ENCODE measurements at places on chromosomes 16 and 17.

- DNase-seq: no peak
These were observed 54.9 kb downstream of the RGS9 start for GRCh38 chr17:65191811-65192740.

DNA sequence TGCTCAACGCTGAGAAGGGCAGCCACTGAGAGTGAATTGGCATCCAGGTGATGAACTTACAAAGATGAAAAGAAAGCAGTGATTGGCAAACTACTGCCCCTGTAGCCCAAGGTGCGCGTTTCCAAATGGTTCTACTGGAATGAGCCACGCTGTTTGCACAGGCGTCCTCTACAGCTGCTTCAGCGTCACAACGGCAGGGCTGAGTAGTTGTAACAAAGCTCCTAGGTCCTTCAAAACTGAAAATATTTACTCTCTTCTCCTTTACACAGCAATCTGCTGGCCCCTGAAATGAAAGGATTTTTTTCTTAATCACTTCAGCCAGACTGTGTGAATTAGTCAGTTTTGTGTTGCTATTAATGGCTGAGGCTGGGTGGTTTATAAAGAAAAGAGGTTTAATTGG is 107.2 kb upstream of the FOXF1 start:
- DNase-seq: no peak

GRCh38 chr16:69373019-69373418 is 12.8 kb downstream of the TERF2 start:
- DNase-seq: no peak

GRCh38 chr16:13453938-13454553 is 465.9 kb upstream of the ERCC4 start:
- DNase-seq: peak; percentile 35

DNA sequence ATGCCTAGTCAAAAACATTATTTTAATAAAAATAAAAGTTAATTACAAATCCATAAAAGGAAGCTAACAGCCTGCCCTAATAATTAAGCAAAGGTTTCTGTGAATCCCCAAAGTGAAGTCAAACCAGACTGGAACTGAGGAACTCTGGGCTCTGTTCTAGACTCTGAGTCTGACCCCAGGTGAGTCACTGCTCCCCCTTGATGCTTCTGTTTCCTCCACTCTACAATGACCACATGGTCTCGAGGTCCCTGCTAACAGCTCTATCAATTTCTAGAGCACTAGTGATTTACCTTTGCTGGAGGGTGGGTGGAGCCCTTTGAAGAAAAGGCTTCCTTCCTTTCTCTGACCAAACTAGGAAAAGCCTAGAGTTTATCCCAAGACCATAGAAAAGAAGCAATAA is 32.4 kb downstream of the XPO6 start:
- DNase-seq: no peak

DNA sequence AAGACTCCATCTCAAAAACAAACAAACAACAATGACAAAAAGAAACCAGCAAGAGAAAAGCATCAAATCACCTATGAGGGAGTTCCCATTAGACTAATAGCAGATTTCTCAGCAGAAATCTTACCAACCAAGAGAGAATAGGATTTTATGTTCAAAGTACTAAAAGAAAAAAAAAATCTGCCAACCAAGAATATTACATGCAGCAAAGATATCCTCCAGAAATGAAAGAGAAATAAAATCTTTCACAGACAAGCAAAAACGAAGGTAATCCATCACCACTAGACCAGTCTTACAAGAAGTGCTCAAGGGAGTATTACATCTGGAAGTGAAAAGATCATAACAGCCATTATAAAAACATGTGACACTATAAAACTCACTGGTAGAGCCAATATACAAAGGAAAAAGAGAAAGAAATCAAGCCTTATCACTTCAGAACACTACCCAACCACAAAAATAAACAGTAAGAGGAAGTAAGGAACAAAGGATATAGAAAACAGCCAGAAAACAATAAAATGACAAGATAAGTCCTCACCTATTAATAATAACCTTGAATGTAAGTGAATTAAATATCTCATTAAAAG is 66.3 kb downstream of the STX8 start:
- DNase-seq: no peak

DNA sequence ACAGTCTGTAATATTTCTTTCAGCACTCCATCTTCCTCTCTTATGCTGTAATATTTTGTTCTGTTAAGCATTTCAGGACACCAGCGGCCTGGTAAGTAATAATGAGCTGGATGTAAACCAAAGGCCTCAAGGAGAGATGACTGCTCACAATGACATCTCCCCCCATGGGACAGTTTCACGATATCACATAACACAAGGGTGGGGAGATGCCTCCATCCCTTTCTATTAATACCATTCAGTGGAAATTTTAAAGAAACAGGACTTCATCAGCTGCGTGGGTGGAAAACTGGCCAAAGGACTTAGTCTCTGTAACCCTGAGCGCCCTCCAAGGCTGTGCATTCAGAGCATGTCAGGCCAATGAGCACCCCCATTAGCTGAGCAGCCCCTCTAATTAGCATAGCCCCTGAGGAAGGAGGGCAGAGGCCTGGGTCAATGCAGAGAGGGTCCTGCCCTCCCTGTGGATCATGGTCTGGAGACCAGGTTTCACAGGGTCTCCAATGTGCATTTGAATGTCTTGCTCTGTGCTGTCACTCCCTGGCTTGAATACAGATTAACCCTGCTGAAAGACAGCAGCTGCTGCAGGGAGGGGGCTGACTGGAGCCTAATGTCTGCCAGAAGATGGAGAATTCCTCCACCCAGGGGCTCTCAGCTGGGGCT is 156.4 kb downstream of the HS3ST2 start:
- no peak for DNase-seq

GRCh38 chr17:47693731-47694580 is at the start of gene TBKBP1:
Gene TBKBP1 (plus strand): TSS chr17:47694161. CDS start chr17:47696113, 1,952 bp downstream.
- DNase-seq: peak; percentile 43

- DNase-seq: no peak
These were observed 53.6 kb downstream of the ARHGAP44 start for GRCh38 chr17:12842936-12843335.

DNA sequence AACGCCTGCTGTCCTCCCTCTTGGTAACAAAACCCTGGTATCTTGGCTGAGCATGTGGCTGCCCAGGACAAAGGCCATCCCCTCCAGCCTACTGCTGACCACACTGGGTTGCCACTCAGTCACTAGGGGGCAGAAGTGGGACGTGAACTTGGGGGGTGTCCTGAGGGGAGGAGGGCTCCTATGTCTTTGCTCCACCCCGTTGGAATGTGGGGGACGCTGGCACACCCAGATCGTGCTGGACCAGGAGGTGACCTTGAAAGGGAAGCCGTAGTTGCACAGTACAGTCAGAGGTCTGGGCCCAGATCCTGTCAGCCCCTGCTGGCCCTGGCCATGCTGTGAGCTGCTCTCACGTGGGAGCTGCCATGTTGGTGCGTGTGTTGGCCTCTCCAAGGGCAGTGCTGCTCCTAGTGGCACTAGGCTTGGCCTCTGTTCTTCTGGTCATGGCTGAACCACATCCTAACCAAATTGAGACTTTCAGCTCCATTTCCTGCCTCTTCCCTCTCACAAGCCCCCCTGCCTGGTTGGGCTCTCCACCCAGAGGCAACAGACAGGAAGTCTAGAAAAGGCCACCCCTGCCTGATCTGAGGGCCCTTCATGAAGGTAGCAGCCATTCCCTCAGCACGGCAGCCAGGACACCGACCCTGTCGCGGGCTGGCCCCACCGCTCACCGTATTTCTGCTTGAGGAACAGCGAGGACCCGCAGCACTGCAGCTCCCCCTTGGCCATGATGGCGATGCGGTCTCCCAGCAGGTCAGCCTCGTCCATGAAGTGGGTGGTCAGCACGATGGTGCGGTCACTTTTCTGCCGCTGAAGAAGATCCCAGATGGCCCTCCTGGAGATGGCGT is 29.0 kb upstream of the RNPS1 start:
- peak; percentile 12 for DNase-seq

DNA sequence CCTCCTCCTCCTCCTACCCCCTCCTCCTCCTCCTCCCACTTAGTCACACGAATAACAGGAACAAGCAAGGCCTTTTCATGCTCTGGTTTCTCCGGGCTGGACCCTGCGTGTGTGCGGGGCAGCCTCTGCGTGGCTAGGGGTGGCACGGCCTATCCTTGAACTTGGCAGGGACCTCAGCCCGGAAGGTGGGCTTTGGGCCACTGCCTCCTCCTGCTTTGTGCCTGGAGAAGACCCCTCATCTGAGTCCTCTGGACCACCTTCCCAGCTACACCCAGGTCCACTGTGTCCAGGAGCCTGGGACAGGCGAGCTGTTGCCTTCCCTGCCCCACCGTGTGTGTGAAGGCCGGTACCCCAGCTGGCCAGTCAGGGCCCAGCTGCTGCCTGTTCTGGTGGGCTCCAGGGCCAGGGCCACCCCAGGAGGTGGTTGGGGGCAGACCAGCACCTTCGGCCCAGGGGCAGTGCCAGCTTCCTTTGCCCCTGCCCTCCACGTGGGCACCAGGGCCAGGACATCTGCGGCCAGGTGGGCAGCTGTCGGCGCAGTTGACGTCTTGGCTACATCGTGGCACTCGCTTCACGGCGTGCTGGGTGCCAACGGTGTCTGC is 35.4 kb downstream of the GINS2 start:
- no peak for DNase-seq

DNA sequence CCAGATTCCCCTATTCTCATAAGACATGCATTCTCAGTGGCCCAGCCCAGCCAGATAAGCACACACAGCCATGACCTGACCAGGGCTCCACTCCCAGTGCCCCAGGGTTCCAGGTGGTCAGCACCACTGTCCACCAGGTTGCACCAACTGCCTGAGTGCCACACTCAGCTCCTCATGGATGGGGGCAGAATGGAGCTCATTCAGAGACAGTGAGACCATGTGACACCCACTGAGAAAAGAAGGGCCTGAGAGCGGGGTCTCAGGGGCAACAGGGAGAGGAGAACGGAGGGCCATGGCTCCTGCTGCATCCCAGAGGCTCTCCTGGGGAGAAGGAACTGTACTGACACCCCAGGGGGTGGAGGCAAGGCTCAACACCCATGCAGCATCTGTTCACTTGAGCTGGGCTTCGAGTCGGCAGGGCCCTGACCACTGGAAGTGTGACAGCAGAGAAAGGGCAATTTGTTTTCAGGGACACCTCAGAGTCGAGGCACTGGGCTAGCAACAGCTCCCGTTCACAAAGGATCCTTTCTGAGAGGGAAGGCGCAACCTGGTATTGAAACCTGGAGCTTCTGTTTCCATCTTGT is 18.7 kb upstream of the SLC38A8 start:
- DNase-seq: no peak

DNA sequence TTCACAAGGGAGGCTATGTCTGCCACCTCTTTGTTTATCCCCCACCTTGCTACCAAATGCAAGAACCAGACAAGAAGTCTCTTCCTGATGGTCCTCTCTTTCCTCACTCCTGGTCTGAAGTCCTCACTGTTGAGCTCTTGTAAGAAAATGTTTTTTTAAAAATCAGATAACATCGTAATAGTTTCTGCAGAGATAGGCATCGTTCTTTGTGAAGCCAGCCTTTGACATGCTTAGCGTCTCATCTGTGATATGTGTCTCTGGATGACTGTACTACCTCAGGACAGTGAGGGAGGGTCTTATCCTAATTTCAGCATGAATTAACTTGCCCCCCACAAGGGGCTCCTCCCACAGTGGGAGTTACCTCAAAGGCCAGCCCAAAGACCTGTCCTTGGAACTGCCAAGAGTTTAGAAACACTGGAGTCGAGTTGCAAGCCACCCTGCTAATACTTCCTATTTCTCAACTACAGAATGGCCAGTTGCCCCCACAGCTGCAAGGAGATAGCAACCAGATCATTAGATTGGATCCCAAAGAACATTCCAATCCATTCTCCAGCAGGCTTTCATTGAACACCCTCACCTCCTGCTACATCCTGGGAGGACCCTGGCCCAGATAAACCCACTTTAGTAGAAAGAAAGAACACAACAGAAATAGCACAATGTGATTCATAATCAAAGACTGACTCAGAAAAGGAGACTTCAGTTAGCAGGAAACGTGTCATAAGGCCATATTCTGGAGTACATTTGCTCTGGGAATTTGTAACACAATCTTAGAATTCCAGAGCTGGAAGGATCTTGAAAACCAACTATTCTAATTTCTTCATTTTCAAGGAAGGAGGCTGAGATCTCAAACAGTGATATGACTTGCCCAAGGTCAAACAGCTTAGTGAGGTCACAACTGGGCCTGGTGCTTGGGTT is 151.0 kb downstream of the IRX3 start:
- no peak for DNase-seq

DNA sequence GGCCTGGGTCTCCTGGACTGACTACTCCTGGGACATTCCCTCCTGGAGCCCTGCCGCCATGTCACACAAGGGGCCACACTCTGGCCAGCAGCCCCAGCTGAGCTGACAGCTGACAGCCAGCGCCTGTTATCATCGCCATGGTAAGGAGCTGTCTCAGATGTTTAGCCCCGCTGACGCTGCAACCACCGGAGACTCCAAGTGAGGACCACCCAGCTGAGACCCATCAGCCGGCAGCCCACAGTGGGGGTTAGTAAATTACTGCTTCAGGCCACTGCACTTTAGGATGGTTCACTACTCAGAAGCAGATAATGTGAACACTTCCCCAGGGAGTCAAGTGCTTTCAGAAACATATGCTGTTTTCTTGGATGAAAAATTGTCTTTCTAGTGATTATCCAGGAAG is 14.6 kb upstream of the SPHK1 start:
- DNase-seq: no peak

GRCh38 chr16:724188-725040 is 1.8 kb downstream of the CCDC78 start:
- no peak for DNase-seq

DNA sequence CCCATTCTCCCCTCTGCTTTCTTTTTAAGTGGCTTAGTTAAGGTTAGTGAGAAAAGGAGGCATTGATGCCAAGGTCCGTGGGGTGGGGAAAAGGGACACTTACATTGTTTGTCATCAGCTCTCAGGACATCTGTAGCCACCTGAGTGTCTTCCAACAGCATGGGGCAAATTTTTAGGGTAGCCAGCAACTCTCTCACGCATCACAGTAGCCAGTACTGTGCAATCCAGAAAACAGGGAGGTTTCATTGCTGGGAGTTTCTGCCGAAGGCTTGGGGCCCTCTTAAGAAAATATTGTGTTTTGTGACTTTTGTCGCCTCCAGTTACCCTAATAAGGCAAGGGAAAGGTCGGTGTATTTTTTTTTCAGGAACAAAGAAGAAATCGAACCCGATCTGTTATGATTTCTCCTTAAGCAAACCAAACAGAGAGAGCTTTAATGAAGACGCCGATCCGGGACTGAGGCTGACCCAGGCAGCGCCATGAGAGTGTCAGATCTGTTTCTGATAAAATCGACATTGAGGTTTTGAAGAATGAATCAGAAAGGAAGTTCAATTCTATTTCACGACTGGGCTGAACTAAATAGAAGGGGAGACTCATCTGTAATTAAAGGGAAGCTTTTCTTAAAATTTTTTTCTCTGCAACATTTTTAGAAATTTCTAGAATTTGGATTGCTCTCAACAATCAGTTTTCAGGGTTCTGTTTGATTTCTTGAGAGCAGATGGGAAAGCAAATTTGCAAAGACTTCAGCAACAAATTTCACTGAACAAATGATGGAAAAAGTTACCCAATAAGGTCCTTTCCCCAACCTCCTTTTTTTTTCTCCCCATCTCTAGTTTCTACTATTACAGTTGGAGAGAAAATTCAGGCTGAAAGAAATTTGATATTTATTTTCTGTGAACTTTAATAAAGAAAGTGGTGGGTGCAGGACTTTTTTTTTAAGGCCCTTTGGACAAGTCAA is 144.7 kb upstream of the IRX3 start:
- no peak for DNase-seq

GRCh38 chr16:10121491-10121890 is 60.7 kb downstream of the GRIN2A start:
- DNase-seq: no peak

GRCh38 chr16:19084139-19084538 is 16.7 kb downstream of the COQ7 start:
- DNase-seq: no peak

Data from NCI-H1092 (cell line).